ENCODE measurements at places on chromosomes 7 and 10. TPM values are rescaled to one million over a fixed set of nuclear protein-coding genes. Genes with fewer than 3 reads are reported as not detected.

- no peaks in the 10 kb centered on the region for H3K27me3 ChIP-seq
- H3K4me3 ChIP-seq: no peak overlapping the region
- no peaks in the 10 kb centered on the region for H3K36me3 ChIP-seq
- H3K4me1 ChIP-seq: peaks cover 3% of the 10 kb centered on the region
Observed at GRCh38 chr10:83301732-83302131, 837.6 kb upstream of the GHITM start.

- peak overlapping the region; percentile 89 for H3K27ac ChIP-seq
- H3K4me3 ChIP-seq: peak overlapping the region; percentile 84
- peak; percentile 84 for DNase-seq
- peaks cover 4% of the 10 kb centered on the region for H3K36me3 ChIP-seq
- H3K4me1 ChIP-seq: peaks cover 29% of the 10 kb centered on the region
Observed at GRCh38 chr7:151631953-151632749, 112.5 kb upstream of the RHEB start.

DNA sequence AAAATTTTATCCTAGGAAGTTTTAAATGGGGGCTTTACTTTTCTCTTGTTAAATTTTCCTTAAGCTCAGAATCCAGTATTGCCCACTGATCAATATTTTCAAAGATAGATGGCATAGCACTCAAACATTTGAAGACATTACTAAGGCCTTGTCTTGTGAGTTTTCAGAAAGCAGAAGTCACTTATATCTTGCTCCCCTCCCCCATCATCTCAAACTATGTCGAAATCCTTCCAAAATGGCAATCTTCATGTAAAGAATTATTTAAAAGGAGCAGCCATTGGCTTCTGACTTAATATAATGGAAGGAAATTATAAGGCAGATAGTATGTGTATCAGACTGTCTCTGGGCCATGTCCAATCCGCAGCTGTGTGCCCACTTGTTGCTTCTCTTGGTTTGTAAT, 553.5 kb upstream of the C7orf33 start:
- H3K27ac ChIP-seq: no peak overlapping the region
- no peaks in the 10 kb centered on the region for H3K36me3 ChIP-seq
- peaks cover 23% of the 10 kb centered on the region for H3K4me1 ChIP-seq

DNA sequence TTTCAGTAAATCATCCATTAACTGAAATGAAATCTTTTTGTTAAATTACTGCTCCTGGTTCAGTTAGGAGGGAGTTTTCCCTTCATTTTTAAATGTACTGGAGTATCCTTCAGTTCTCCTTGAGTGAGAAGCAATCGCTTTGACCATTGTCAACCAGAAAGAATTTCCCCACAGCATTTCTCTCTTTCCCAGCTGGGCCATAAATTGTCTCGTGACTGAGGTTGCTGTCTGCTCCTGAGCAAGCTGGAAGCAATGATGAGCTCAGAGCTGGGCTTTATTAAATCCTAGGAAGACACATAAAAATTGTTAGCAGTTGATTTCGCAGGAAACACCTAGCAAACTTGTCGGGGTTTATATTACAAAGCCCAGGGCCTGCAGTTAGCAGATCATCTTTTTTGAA, 102.0 kb upstream of the INSYN2A start:
- H3K27me3 ChIP-seq: no peaks in the 10 kb centered on the region
- no peak overlapping the region for H3K27ac ChIP-seq
- DNase-seq: no peak
- H3K4me1 ChIP-seq: peaks cover 7% of the 10 kb centered on the region
- H3K36me3 ChIP-seq: peaks cover 7% of the 10 kb centered on the region

- no peak for DNase-seq
- no peak overlapping the region for H3K4me3 ChIP-seq
- H3K27me3 ChIP-seq: no peaks in the 10 kb centered on the region
Observed at GRCh38 chr7:80869821-80870751, 48.8 kb downstream of the SEMA3C start.

DNA sequence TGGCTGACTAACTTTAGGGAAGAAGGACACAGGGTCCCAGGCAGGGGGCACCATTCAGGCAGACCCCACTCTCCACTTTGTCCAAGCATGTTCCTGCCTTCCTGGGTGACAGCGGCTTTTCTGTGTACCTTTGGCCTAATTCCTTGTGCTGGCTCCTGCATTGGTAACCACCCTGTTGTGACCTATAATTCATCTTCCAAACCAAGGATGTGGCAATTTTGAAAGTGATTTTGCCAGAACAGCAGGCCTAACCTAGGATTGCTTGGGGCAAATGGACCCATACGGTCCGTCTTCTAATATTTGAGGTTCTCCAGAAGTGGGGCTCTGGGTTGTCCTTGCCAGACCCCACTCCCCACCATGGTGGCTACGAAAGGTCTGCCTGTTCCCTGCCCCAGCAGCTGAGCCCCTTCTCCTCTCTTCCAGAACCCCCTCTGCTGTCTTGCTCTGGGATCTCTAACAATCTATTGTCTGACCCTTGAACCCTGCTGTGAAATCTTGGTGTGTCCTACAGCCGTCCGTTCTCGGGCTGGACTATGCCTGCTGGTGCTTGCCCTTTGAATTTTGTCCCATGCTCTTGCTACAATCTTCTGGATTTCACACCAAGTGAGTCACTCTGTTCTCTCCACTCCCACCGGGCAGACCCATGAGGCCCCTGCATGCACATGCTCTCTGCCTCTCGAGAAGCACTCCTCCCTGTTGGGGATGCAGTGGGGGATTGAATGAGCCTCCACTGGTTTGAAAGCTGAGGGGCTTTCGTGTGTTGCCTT, 316.0 kb downstream of the CXCL12 start:
- peaks cover 10% of the 10 kb centered on the region for H3K4me1 ChIP-seq
- H3K27ac ChIP-seq: no peak overlapping the region
- no peak overlapping the region for H3K4me3 ChIP-seq
- H3K27me3 ChIP-seq: peaks cover 3% of the 10 kb centered on the region

- peaks cover 7% of the 10 kb centered on the region for H3K4me1 ChIP-seq
- H3K4me3 ChIP-seq: no peak overlapping the region
- no peaks in the 10 kb centered on the region for H3K27me3 ChIP-seq
- no peaks in the 10 kb centered on the region for H3K36me3 ChIP-seq
Observed at GRCh38 chr10:96238646-96239623, 32.4 kb downstream of the BLNK start.

DNA sequence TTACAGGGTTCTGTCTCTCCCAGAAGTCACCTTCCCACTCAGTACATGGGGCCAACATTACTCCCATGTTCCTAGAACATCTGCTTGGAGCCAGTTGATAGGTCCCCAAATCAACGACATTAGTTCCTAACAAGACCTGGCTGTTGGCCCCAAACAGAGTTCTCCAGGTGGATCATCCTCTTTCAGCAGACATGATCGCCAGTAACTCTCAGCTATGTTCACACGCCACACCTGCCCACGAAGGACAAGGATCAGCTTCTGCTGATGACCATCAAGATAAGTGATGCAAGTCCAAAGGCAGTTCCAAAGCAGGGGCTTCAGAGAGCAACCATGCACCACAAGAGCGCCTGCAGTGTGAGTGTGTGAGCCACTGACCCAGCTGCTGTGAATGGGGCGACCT, 11.0 kb downstream of the ZNF777 start:
- H3K36me3 ChIP-seq: peaks cover 37% of the 10 kb centered on the region
- H3K27me3 ChIP-seq: no peaks in the 10 kb centered on the region
- no peak for DNase-seq
- no peak overlapping the region for H3K4me3 ChIP-seq
- no peaks in the 10 kb centered on the region for H3K4me1 ChIP-seq

GRCh38 chr7:113085781-113086390, 741 bp downstream of the GPR85 start:
- peak overlapping the region; percentile 25 for H3K27ac ChIP-seq
- H3K4me3 ChIP-seq: peak overlapping the region; percentile 62
- H3K36me3 ChIP-seq: no peaks in the 10 kb centered on the region
- peaks cover 35% of the 10 kb centered on the region for H3K4me1 ChIP-seq
- H3K27me3 ChIP-seq: no peaks in the 10 kb centered on the region

GRCh38 chr7:87036985-87037384, 22.5 kb downstream of the ELAPOR2 start:
- H3K4me3 ChIP-seq: no peak overlapping the region
- DNase-seq: no peak
- H3K4me1 ChIP-seq: peaks cover 20% of the 10 kb centered on the region
- H3K27me3 ChIP-seq: no peaks in the 10 kb centered on the region
- no peak overlapping the region for H3K27ac ChIP-seq

DNA sequence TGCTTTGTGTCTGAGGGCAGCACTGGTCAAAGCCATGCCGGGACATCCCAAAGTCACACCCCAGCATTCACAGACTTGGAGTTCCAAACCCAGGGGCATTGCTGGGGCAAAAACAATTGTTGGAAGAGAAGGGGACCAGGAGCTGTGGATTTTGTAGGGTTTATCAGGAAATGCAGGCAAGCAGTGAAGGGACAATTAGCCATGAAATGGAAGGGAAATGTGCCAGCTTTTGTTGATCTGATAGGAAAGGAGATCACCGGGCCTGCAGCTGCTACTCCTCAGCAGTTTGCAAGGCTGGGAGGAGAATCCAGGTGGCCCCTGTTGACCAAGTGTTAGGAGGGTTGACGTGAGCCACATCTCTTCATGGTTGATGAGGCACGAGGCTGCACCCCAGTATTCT, 2.5 kb upstream of the BRI3 start:
- H3K4me1 ChIP-seq: peaks cover 23% of the 10 kb centered on the region
- H3K27me3 ChIP-seq: no peaks in the 10 kb centered on the region
- DNase-seq: no peak
- no peak overlapping the region for H3K4me3 ChIP-seq

GRCh38 chr10:113475381-113475807, 77.5 kb upstream of the HABP2 start:
- H3K36me3 ChIP-seq: peaks cover 2% of the 10 kb centered on the region
- no peak for DNase-seq
- H3K4me1 ChIP-seq: peaks cover 14% of the 10 kb centered on the region
- H3K27me3 ChIP-seq: peaks cover 1% of the 10 kb centered on the region
- H3K4me3 ChIP-seq: no peak overlapping the region

GRCh38 chr7:85004402-85004801, 182.5 kb downstream of the SEMA3D start:
- no peaks in the 10 kb centered on the region for H3K27me3 ChIP-seq
- peaks cover 32% of the 10 kb centered on the region for H3K4me1 ChIP-seq
- no peak overlapping the region for H3K4me3 ChIP-seq
- peak overlapping the region; percentile 71 for H3K27ac ChIP-seq
- no peak for DNase-seq
- peaks cover 27% of the 10 kb centered on the region for H3K36me3 ChIP-seq

GRCh38 chr7:108120196-108120595, 10.0 kb downstream of the LAMB4 start:
- H3K4me1 ChIP-seq: peaks cover 15% of the 10 kb centered on the region
- H3K4me3 ChIP-seq: no peak overlapping the region
- H3K27me3 ChIP-seq: no peaks in the 10 kb centered on the region
- DNase-seq: no peak

GRCh38 chr10:33715303-33715975, 381.0 kb upstream of the NRP1 start:
- no peaks in the 10 kb centered on the region for H3K27me3 ChIP-seq
- no peak overlapping the region for H3K4me3 ChIP-seq
- peaks cover 3% of the 10 kb centered on the region for H3K4me1 ChIP-seq

DNA sequence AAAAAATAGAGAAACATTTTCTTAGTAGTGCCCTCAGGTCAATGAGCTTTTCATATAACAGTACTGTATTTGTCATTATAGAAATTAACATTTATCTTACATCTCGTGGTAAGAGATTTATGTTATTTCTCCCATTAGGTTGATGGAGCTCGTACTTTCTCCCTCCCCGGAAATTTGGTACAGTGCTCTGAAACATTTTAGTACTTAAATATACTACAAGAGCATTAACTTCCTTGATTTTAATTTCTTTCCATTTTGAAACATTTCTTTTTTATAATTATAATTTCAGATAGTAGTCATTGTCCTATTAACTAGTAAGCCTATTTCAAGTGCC, 205.4 kb downstream of the MBL2 start:
- no peaks in the 10 kb centered on the region for H3K36me3 ChIP-seq
- no peak for DNase-seq
- peaks cover 14% of the 10 kb centered on the region for H3K4me1 ChIP-seq
- no peak overlapping the region for H3K4me3 ChIP-seq

DNA sequence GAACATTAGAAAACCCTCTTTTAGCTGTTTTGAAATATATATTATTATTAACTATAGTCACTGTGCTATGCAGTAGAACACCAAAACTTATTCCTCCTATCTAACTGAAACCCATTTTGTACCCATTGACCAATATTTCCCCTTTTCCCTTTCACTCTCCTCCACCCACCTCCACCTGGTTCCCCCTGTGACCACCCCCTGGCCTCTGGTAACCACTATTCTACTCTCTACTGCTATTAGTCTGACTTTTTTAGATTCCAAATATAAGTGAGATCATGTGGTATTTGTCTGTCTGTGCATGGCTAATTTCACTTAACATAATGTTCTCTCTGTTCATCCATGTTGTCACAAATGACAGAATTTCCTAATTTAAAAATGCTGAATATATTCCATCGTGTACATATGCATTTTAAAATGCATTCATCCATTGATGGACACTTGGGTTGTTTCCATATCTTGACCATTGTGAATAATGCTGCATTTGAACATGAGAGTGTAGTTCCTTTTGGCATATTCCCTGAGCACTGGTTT, 18.7 kb downstream of the TBC1D12 start:
- H3K27ac ChIP-seq: no peak overlapping the region
- peaks cover 8% of the 10 kb centered on the region for H3K36me3 ChIP-seq
- no peaks in the 10 kb centered on the region for H3K27me3 ChIP-seq
- peaks cover 11% of the 10 kb centered on the region for H3K4me1 ChIP-seq
- H3K4me3 ChIP-seq: no peak overlapping the region
- DNase-seq: no peak

DNA sequence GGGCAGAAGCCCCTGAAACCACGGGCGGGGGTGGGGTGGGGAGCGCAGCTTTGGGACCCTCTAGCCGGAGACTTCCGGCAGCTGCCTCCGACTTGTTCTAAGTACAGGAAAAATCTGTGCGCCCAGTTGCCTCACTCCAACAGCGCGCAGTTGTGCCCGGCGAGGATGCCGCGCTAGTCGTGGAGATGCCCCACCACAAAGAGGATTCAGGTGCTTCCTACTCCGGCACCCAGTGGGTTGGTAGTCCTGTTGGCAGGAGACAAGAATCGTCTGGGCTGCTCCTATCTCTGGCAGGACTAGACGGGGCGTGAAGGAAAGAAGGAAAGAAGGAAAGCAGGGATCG, 465 bp upstream of the NPY start:
- DNase-seq: no peak
- peak overlapping the region; percentile 54 for H3K4me3 ChIP-seq
- H3K27me3 ChIP-seq: peaks cover 49% of the 10 kb centered on the region
- no peak overlapping the region for H3K27ac ChIP-seq

Gene PTPRZ1
- 3.4 TPM for total RNA-seq

Gene GRID1
- 0.22 TPM for total RNA-seq

Gene MNX1
- not detected for total RNA-seq

Gene NUDT1
- 19.2 TPM for total RNA-seq

Gene LRRC17
- total RNA-seq: 42.0 TPM

Gene KCP
- 22.5 TPM for total RNA-seq

Gene CTAGE8
- 6.4 TPM for total RNA-seq

Gene TBRG4
- 61.6 TPM for total RNA-seq

Gene FEZF1
- total RNA-seq: not detected

Gene MMD2
- total RNA-seq: not detected

Gene FAM25C
- total RNA-seq: not detected

Gene TFEC
- total RNA-seq: 0.49 TPM

Gene PPP1R17
- not detected for total RNA-seq

Data from mesothelial cell of epicardium (in vitro differentiated cells).